Kidney (tissue), 22 donors: ENCODE measurements at places on chromosomes 3 and 15. TPM values are rescaled to one million over a fixed set of nuclear protein-coding genes. Genes with fewer than 3 reads are reported as not detected.
A peak's percentile ranks its signal among the peaks of the same experiment; 100 is the strongest.

CFAP20DC gene
- 3.2 TPM for total RNA-seq

LEO1 gene
- total RNA-seq, result 14.5 TPM

PARP15 gene
- total RNA-seq, result 4.9 TPM

ROBO1 gene
- 22.1 TPM for total RNA-seq

C3orf85 gene
- not detected for total RNA-seq

CCDC9B gene
- total RNA-seq, result 60.0 TPM

DNA sequence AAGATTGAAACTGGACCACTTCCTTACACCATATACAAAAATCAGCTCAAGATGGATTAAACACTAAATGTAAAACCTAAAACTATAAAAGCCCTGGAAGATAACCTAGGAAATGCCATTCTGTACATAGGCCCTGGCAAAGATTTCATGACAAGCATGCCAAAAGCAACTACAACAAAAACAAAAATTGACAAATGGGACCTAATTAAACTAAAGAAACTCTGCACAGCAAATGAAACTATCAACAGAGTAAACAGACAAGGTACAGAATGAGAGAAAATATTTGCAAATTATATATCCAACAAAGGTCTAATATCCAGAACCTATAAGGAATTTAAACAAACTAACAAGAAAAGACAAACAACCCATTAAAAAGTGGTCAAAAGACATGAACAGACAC is 173.1 kb upstream of the CCDC54 start:
- no peak for DNase-seq

- DNase-seq, result no peak
Observed at GRCh38 chr15:57924598-57924997, 140.9 kb downstream of the ALDH1A2 start.

DNA sequence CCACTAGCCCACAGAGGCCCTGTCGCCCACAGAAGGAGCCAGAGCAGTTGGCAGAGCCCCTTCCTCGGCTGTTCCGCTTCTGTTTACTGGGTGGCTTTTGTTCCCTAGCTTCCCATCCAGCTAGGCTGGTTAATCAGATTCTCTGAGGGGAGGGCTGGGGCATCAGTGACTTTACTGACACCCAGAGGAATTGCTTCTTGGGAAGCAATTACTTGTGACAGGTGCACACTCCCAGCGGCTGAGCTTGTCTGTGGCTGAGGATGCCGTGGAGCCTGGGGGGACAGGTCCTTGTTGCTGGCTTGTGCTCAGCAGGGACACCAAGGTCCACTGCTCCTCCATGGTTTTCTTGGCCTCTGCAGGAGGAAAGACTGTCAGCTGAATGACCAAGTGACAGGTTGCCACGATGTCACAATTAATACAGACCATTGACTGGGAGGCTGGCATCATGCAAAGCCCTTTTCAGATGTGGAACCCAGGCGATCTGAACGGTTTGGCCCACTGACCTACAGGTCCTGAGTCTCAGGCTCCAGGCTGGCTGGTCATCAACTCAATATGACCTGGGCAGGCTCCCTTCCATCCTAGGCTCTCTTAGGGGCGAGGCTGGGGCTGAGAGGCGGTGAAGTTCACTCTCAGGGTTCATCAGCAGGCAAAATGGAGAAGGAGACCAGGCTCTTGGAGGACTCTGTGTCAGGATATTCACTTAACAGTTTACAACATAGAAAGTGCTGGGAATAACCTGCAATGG is 31.8 kb upstream of the SFMBT1 start:
- DNase-seq, result no peak

GRCh38 chr15:69790632-69791031 is 307.1 kb downstream of the TLE3 start:
- no peak for DNase-seq

DNA sequence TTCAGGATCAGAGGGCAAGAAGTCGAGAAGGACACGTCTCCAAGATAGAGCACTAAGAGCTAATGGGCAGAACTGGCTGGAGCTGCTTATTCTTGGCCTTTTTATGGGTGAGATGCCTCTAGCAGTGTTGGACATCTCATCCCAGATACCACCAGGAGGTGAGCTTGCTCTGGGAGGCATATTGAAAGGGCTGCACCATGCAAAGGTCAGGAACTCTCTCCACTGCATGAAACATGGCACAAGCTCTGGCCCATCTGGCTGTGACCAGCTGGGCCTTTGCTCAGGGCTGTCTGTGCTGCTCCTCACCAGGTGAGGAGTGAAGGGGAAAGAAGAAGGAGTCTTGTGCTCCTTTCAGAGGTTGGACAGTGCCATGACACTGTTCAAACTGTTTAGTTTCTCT is 188.7 kb downstream of the THSD4 start:
- DNase-seq, result no peak

- no peak for DNase-seq
Observed at GRCh38 chr3:132916096-132916495, 122.1 kb upstream of the TMEM108 start.

GRCh38 chr15:34588046-34588674 is 4.7 kb upstream of the GOLGA8B start:
- peak; percentile 86 for DNase-seq

GRCh38 chr3:70531838-70532489 is 219.5 kb upstream of the MDFIC2 start:
- DNase-seq, result no peak

DNA sequence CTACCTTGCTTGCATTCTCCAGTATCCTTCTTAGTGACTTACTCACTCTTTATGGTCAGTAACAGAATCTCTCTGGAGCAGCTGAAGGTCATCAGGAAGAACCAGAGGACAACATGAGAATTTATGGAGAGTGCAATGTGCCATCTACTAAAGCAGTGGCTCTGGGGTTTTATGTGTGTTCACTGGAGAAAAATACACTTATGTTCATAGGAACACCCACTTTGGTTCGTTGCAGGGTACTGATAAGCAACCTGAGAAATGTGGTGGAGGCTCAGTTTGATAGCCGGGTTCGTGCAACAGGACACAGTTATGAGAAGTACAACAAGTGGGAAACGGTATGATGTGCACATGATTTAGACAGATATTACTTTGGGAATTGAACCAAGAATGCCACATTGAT is 12.8 kb downstream of the CPB1 start:
- DNase-seq, result no peak

GRCh38 chr3:16789344-16790120 is 95.2 kb upstream of the PLCL2 start:
- DNase-seq, result no peak

GRCh38 chr3:154758109-154758868 is 321.8 kb upstream of the MME start:
- DNase-seq, result no peak
